A375 (cell line): ENCODE measurements at places on chromosomes 5 and 9. TPM values are rescaled to one million over a fixed set of nuclear protein-coding genes. Genes with fewer than 3 reads are reported as not detected.

NR5A1 gene
- total RNA-seq = 0.08 TPM in 1 of 2 replicates, not detected in the other

CDC20B gene
- total RNA-seq = not detected in 2 replicates

C9orf153 gene
- total RNA-seq = not detected in 2 replicates

PLPPR1 gene
- total RNA-seq = not detected in 2 replicates

SLCO6A1 gene
- not detected in 2 replicates for total RNA-seq

CYSRT1 gene
- total RNA-seq = 0.29 and 0.98 TPM in 2 replicates

LRSAM1 gene
- 12.8 and 15.0 TPM in 2 replicates for total RNA-seq

NSA2 gene
- 154 and 175 TPM in 2 replicates for total RNA-seq

TAF7 gene
- total RNA-seq = 92.6 and 94.6 TPM in 2 replicates

SHISAL2B gene
- total RNA-seq = not detected in 2 replicates

TLR4 gene
- total RNA-seq = 24.3 and 26.7 TPM in 2 replicates

TMEM215 gene
- not detected in 2 replicates for total RNA-seq

LCN9 gene
- total RNA-seq = not detected in 2 replicates

MRRF gene
- total RNA-seq = 38.7 and 43.7 TPM in 2 replicates

NKD2 gene
- total RNA-seq = 0.49 and 0.72 TPM in 2 replicates

NAIP gene
- total RNA-seq = 3.3 and 4.9 TPM in 2 replicates

GLIPR2 gene
- 1.2 and 2.3 TPM in 2 replicates for total RNA-seq
